LHCN-M2 (cell line): ENCODE measurements at places on chromosomes 3 and 15. TPM values are rescaled to one million over a fixed set of nuclear protein-coding genes. Genes with fewer than 3 reads are reported as not detected.

- peak; percentile 71 for DNase-seq
Observed at GRCh38 chr3:187765342-187765741, 20.1 kb upstream of the BCL6 start.

DNA sequence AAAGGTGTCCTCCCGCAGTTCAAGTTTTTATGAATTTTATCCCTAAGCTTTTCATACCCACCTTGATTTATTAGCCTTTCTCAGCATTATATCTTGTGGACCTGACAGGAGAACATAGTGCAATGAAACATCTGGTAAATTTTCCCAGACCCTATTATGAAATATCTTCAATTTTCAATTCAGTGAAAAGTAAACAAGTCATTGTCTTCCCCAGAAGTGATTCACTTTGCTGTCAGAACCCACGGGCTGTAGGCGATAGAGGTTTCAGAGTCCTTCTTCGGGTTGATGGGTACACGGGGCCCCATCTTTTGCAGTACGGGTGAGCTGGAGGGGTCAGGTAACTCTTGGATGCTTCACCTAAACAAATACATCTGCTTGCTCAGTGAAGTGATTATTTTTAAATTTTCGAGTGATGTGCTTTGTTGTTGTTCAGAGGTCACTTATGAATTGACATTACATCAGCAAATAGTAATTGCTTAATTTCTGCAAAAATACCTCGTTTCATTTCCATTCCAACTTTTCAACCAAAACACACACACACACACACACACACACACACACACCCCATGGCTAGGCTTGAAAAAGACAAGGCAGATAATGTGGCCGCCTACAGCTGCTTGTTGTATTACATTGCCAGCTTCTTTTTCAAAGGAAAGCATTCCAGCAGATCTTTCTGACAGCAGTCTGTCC is 102.9 kb downstream of the SEMA6D start:
- DNase-seq, result peak; percentile 28

The P2RY13 gene
- total RNA-seq, result not detected in 2 replicates

The RETNLB gene
- total RNA-seq, result not detected in 2 replicates

The GOLGA6L7 gene
- not detected in 2 replicates for total RNA-seq

The ADAMTS9 gene
- 0.13 and 0.29 TPM in 2 replicates for total RNA-seq

- peak; percentile 18 for DNase-seq
Observed at GRCh38 chr15:69762373-69763148, 309.9 kb downstream of the RPLP1 start.

The ERICH6 gene
- total RNA-seq, result 0.11 and 0.38 TPM in 2 replicates

GRCh38 chr3:56845505-56845904 is 43.8 kb upstream of the ARHGEF3 start:
- no peak for DNase-seq

The C3orf85 gene
- not detected in 2 replicates for total RNA-seq

GRCh38 chr15:97761110-97761509 is 199.4 kb upstream of the ARRDC4 start:
- no peak for DNase-seq

The SPINK8 gene
- not detected in 2 replicates for total RNA-seq
